HFFc6 (cell line): ENCODE measurements at places on chromosomes 16 and 17. TPM values are rescaled to one million over a fixed set of nuclear protein-coding genes. Genes with fewer than 3 reads are reported as not detected.

The OR1F1 gene
- total RNA-seq = 0.33 TPM in 1 of 3 replicates, not detected in the others

The MYH3 gene
- 0.28 and 0.50 TPM in 2 replicates for total RNA-seq

The CCDC154 gene
- 0.36 TPM in 1 of 3 replicates, not detected in the others for total RNA-seq

The EPN3 gene
- total RNA-seq = not detected in 3 replicates

The NPIPA7 gene
- total RNA-seq = 6.2 to 12.0 TPM (median 11.2 TPM) in 3 replicates

DNA sequence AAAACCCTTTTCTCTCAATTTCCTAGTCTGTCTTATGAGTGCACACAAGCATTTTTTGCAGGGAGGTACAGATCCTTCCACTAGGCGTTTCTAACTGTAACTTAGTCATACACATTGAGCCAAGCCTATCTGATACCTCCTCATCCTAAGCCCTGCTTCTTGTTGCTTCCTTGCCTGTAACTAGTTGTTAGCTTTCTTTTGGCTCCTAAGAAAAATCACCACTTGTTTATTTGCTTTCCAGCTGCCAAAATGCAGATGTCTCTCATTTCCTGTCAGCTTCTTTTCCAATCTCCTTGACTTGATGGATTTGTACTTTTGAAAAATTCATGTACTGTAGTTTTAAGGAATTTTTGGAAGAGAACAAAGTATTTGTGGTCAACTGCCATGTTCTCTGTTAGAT is 73.7 kb downstream of the TNRC6C start:
- peaks cover 45% of the 10 kb centered on the region for H3K4me1 ChIP-seq
- H3K27me3 ChIP-seq = no peaks in the 10 kb centered on the region; the same call in 1 of the 2 replicates
- peak overlapping the region; percentile 79 for H3K27ac ChIP-seq
- H3K36me3 ChIP-seq = peaks cover 10% of the 10 kb centered on the region; the same call in 1 of the 2 replicates
- H3K4me3 ChIP-seq = peak overlapping the region; percentile 11; the same call in 1 of the 2 replicates

DNA sequence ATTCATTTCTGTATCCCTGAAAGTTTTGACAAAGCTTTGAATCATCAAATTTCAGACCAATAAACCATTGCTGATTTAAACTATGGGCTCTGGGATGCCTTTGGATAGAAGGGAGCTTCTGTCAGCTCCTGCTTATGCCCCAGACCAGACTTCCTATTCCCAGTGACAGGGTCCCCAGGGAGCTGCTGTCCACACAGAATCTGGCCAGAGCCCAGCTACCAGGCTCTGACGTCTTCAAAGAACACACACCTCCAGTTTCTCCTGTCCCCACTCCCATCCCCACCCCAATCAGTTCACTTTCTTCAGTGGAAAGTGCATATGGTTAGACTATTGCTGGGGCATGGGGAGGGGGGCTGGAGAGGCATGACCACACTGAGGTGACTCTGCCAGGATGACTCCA is 51.6 kb upstream of the SREBF1 start:
- DNase-seq = no peak
- peaks cover 17% of the 10 kb centered on the region for H3K4me1 ChIP-seq
- H3K36me3 ChIP-seq = peaks cover 16% of the 10 kb centered on the region

GRCh38 chr17:21171970-21172510 is 41.9 kb downstream of the TMEM11 start:
- H3K36me3 ChIP-seq = peaks cover 5% of the 10 kb centered on the region; the same call in 1 of the 2 replicates
- H3K27me3 ChIP-seq = no peaks in the 10 kb centered on the region; the same call in none of the 2 replicates
- H3K4me1 ChIP-seq = peaks cover 22% of the 10 kb centered on the region

DNA sequence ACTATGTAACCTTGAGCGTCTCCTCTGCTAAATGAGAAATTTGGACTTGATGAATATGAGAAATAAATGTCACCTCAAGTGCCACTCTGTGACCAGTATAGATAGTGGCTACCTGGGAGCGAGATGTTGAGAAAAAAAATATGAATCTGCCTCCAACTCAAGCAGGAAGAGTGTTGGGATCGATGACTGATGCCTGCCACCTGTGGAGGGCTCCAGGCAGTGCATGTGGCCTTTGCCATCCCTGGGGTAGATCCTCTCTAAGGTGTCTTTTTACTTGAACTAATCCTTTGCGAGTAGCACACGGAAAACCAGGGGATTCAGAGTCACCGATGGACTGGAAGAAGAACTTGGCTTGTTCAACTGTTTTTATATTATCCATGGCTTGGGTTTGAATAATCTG is 9.4 kb downstream of the CCDC182 start:
- H3K4me1 ChIP-seq = no peaks in the 10 kb centered on the region
- H3K27ac ChIP-seq = no peak overlapping the region
- peaks cover 59% of the 10 kb centered on the region for H3K27me3 ChIP-seq
- no peak for DNase-seq

GRCh38 chr17:16037636-16038035 is 38.0 kb downstream of the TTC19 start:
- peaks cover 49% of the 10 kb centered on the region for H3K36me3 ChIP-seq
- H3K27ac ChIP-seq = peak overlapping the region; percentile 47
- no peak overlapping the region for H3K4me3 ChIP-seq
